HCT116 (cell line): ENCODE measurements at places on chromosomes 13 and 19.

DNA sequence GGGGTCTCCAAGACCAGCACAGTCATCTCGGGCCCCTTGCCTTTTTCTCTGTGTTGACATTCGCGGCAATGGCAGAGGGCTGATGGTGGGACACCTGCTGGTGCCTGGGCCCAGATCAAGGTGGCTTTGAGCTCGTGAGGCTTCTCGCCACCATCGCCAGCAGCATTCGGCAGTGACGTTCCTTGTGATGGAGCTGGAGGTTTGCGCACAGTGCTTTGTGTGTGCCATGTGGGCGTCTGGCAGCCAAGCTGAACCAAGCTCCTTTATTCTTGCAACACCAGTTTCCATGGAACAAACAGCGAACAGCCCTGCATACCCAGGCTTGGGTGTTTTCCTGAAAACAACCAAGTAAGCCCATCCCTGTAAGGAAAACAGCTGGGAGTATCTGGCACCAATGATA lies 9.1 kb upstream of the TMEM255B start:
- DNase-seq = no peak

DNA sequence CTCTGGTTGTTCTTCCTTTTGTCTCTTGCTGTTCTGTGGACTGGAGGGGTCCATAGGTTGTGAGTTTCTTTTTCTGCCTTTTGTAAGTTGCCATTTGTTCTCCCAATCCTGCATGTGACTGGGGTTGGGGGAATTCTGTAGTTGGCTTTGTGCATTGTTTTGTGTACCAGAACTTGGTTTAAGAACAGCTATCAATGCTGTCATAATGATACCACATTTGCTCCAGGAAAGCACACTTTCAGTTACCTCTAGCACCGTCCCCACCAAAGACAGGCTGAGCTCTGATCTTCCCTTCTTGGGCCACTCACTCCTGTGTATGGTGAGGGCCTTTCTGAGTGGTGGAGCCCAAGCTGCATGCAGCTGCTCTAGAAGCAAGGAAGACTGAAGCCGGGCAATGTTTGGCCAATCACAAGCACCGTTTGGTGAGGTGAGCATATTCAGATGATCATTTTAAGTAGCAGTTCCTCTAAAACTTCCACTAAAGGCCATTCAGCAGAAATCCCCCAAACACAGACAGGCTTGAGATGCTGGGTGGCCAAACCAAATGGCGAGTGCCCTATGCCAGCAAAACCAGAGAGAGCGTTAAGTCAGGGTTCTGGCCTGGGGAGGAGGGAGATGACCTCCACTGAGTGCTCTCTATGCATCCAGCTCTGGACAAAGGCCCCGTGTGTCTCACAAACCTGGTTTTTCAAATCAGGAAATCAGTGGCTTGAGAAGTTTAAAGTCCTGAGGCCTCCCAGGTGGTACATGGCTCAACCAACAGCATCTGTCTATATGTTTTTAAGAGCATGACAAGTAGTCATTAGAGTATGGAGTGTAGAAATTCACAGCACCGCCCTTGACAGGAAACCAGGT lies 120.7 kb upstream of the SPATA13 start:
- no peak for DNase-seq

- DNase-seq = peak; percentile 83
Observed at GRCh38 chr19:38263689-38264485, 486 bp upstream of the SPINT2 start.

GRCh38 chr13:94233837-94234236 lies 245.6 kb downstream of the DCT start:
- DNase-seq = no peak

- no peak for DNase-seq
Observed at GRCh38 chr13:35731471-35731870, 255.0 kb upstream of the MAB21L1 start.

GRCh38 chr19:3698974-3699740 lies 1.1 kb downstream of the PIP5K1C start:
- DNase-seq = no peak

DNA sequence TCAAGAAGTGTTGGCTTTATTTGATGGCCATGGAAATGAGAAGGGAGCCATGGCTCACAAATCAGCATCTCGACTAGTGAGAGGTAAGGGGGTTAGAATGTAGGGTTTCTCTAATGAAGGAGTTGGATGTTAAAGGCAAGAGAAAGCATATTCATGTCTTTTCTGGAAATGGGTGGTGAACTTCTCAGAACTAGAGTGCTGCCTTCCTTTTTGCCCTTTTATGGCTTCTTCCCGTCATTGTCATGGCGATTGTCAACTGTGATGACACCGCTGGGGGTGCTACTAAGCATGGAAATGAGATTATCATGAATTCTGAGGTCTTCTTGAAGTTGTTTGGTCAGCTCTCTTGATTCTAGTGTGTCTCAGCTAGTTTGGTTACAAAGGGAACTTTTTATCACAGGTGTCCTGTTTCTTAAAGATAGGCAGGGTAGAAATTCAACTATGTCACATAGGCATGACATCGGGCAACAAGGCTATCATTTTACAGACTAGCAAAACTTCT lies 180.4 kb downstream of the LIG4 start:
- DNase-seq = no peak

- DNase-seq = no peak
Observed at GRCh38 chr13:23824371-23824770, 64.8 kb downstream of the MIPEP start.

DNA sequence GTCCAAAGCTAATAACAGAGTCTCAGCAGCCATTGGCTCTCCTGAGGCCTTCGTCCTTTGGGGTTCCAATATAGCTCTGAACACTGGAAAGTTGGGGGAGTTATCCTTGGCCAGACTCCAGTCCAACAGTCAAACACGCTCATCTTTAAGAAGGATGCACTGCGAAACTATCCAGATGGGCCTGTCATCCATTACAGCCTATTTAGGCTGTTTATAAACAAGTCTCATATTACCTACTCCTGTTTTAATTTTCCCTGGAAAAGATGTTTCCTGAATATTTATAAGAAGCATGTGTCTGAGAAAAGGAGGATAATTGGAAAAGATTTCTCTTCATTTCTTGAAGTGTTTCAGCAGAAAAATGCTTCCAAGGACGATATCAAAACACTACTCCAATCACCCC lies 170.7 kb downstream of the DCT start:
- no peak for DNase-seq

- DNase-seq = peak; percentile 78
Observed at GRCh38 chr13:27339299-27339698, 68.7 kb downstream of the RASL11A start.

- no peak for DNase-seq
Observed at GRCh38 chr13:72567566-72567965, 159.9 kb downstream of the MZT1 start.

- no peak for DNase-seq
Observed at GRCh38 chr13:103039183-103039582, 27.0 kb downstream of the SLC10A2 start.

GRCh38 chr13:113616991-113617749 lies 32.6 kb downstream of the TFDP1 start:
- no peak for DNase-seq

DNA sequence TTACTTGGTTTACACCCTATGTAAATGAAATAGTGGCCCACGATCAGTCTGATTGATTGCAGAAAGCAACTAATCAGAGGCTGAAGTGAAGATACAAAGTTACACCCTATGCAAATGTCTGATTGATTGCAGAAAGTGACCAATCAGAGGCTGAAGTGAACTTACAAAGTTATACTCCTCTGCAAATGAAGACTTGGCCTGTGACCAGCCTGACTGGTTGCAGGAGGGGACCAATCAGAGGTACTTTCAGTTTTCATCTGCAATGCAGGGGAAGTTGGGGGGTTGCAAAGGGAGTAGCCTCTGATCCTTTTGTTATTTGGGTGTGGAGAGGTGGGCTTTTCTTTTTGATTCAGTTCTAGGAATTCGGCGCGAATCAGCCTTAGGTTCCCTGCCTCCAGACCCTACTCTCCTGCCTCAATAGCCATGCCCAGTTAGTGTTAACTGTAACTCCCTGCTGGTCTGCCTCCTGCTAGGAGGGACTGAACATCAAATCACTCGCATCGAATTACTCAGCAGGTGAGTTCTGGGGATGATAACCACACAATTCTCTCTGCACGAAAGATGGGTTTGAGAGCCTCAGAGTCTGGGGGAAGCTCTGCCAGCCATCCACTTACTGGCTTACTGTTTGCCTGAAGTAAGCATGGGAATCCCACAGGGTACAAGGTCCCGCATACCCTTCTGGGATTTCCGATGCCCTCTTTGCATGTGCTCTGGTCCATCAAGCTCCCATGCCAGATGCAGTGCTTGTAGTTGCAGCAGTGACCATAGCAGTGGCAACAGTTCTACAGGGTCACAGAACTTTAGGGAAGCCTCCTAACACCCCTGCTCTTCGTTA lies 7.5 kb downstream of the ARL11 start:
- DNase-seq = no peak

GRCh38 chr19:7699417-7700401 lies 2.2 kb downstream of the FCER2 start:
- no peak for DNase-seq

- DNase-seq = no peak
Observed at GRCh38 chr13:99962242-99962641, 9.3 kb downstream of the ZIC5 start.

GRCh38 chr13:51370116-51370515 lies 30.6 kb downstream of the SERPINE3 start:
- no peak for DNase-seq

- DNase-seq = no peak
Observed at GRCh38 chr13:75400775-75401174, 81.2 kb downstream of the TBC1D4 start.

DNA sequence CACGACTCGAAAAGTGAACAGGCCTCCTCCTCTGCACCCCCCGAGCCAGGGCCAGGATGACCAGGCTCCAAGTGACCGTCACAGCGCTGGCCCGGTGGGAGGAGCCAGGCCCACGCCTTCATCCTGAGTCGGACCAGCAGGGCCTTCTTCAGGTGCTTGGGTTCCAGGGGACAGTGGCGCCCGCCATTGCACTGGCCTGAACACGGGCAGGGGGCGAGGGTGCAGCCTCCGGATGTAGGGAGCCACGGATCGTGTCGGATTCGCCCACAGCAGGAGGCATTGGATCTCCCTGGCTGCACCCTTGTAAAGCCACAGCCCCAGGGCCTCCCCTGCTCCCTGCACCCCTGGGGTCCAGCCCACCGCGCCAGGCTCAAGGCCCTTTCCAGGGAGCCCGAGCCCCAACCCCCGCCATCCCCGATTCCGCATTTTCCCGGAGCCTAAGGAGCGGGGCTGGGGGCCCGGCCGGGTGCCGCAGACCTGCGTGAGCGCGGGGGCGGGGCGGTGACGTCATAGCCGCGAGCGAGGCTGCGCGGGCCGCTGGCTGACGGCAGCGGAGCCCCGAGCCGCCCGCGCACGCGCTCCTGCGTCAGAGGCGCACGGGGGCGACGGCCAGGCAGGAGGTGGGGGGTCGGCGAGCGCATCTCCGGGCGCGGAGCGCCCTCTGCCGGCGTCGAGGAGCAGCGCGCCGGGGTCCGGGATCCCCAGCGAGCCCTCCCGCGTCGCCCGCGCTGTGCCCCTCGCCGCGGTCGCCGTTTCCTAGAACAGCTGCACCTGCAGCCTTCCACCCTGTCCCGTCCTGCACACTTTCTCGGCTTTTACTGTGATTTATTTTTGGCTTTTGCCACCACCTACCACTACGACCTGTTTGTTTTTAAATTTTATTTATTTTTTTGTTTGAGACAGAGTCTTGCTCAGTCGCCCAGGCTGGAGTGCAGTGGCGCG lies 1.5 kb upstream of the ATP5F1D start:
- peak; percentile 82 for DNase-seq

DNA sequence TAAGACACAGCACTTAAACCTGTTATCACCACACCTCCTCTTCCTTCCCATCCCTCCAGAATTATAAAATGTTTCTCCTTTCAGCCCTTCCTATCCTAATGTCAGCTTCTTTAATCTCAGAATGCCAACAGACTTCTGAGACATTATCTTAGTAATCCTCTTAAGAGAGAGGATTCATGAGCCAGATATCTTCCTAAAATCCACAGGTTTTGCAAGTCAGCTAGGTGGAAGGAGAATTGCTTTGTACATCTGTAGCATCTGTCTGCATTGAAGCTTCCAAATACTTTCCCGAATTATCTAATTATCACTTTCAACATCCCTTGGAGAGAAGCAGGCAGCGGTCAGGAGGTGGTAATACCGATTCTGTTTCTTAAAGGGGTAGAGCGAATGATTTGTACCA lies 179.1 kb downstream of the DCT start:
- DNase-seq = no peak

GRCh38 chr13:105196052-105196451 lies 1339.4 kb downstream of the EFNB2 start:
- no peak for DNase-seq

DNA sequence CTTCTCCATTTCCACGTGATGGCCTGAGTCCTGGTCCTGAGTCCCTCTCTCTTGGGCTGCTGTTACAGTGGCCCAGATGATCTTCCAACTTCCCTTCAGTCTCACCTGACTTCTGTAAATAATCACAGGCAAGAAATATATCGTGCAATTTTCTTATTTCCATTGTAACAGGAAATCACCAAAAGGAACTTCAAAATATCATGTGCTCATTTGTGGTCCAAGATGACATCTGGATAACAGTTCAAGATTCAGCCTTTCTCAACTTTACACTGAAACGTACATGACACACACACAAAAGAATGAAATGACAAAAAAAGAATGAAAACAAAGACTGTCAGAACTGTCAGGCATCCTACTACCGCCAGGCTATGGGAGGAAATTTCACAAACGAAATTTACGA lies 22.0 kb upstream of the RAP2A start:
- DNase-seq = no peak

- DNase-seq = peak; percentile 44
Observed at GRCh38 chr13:26946684-26947343, 186.2 kb upstream of the GPR12 start.

DNA sequence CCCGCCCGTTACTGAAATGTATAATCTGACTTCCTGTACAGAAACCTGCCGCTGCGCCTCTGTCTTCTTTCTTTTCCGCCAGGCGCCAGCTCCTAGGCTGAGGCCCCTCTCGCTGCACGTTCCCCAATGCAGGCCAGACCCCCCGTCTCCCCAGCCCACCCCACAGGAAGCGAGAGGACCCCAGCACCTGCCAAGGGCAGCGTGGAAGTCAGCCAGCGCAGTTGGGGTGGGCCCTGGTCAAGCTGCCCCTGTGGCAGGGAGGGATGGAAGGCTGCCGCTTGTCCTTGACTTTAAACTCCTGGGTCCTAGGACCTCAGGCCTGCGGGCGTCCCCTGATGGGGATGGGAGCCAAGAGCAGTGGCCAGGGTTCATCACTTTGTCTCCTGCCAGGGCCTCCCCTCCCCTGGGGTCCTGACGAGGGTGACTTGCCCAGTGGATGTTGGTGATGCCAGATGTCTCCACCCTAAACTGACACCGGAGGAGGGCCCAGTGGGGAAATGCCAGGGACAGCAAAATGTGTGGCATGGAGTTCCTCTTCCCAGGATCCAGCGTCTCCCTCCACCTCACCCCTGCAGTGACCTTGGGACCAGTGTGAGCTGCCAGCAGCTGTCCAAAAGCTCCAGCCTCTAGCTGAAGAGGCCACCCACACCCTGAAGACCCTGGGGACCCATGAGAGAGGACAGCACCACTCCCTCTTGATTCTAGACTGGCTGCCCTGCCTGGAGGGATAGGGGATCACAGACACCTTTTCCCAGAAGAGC lies 8.5 kb upstream of the MARCHF2 start:
- DNase-seq = no peak

- DNase-seq = no peak
Observed at GRCh38 chr19:45161738-45162607, 1.2 kb upstream of the NKPD1 start.
